IPS-NIHi11 (cell line): ENCODE measurements at places on chromosomes 2 and 18.

- DNase-seq, result no peak
Observed at GRCh38 chr18:39705362-39705761, 2139.8 kb upstream of the CELF4 start.

DNA sequence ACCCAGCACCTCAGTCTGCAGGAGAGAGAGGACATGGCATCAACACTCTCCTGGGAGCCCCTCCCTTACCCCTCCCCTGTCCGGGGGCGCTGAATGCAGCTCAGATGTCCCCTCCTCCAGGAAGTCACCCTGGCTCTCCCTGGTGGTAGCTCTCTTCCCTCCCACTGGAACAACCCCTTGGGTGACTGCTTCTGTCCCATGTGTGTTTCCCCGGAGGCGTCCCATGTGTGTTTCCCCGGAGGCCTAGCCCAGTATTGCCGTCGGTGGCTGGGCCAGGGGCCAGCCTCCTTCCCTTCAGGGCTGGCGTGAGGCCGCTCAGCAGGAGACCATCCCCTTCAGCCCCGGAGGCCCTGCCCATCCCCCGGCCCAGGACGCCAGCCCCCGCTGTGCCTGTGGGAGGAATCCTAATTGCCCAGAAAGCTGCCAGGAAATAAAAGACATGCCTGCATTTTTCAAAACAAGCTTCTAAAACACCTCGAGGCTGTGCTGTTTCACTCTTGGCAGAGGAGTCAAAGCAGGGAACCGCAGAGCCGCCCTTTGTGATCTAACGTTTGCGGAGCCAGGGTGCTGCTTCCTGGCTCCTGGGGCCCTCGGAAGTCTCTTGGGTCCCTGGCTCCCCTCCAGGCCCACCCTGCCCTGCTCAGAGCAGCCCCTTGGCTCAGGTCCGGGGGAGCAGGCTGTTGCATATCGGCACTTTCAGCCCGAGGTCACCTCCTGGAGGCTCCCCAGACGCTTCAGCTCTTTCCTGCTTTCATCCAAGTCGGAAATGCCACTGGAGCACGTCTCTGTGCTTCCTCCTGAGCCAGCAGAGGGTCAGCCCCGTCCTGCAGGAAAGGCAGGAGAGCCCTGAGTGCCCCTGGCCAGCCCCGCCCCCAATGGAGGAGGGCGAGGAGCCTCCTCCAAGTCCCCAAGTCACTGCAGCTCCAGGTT lies 11.4 kb downstream of the SNED1 start:
- DNase-seq, result peak; percentile 89

- DNase-seq, result peak; percentile 91
Observed at GRCh38 chr2:240452462-240453256, 17.2 kb downstream of the GPC1 start.

DNA sequence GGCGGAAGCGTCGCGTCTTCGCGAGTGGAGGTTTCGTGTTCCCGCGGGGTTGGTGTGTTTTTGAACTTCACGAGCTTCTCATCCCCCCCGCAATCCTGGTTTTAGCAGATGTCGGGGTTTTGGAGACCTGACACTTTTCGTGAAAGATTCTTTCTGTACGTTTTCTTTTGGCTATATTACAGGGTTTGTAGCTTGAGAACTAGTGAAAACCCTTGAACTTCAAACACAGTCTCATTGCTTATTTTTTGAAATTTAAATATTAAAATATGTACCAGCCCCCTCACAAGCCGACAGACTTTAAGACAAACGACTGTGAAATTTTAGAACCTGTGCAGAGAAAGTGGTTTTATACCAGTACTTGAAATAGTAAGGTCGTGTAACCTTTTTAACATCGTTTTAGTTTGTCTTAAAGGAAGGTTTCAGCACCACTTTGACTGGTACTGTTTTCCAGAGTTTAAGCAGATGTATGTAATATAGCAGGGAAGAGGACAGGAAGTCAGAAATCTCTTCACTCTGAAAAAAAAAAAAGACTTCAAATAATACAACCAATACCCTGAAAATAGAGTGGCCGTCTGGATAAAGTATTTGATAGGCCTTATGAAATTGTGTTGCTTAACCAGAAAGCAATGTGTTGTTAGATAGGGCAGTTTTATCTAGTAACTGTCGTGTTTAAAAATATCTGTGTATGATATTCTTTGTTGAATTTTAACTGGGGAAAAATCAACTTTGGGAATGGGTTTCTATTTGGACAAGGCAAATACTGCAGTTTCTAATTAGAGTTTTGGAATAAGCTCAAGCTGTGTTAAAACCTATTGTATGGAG lies 1.4 kb downstream of the SPATS2L start:
- DNase-seq, result no peak

DNA sequence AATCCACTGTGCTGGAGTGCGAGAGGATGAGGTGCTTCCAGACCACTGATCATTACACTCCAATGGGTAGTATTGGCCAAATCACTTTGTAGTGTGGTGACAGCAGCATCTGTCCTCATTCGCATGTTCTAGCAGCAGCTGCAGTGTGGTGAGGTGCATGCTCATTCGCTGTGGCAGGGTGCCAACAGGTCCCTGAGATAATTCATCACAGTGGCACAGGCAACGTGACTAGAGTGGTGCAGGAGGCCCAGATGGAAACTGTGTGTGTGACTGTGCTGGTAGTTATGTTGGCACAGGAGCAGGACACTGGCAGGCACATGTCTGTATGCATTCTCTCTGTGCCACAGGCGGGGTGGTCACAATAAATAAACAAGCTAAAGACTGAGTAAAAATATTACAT lies 329.5 kb upstream of the SYT4 start:
- no peak for DNase-seq

DNA sequence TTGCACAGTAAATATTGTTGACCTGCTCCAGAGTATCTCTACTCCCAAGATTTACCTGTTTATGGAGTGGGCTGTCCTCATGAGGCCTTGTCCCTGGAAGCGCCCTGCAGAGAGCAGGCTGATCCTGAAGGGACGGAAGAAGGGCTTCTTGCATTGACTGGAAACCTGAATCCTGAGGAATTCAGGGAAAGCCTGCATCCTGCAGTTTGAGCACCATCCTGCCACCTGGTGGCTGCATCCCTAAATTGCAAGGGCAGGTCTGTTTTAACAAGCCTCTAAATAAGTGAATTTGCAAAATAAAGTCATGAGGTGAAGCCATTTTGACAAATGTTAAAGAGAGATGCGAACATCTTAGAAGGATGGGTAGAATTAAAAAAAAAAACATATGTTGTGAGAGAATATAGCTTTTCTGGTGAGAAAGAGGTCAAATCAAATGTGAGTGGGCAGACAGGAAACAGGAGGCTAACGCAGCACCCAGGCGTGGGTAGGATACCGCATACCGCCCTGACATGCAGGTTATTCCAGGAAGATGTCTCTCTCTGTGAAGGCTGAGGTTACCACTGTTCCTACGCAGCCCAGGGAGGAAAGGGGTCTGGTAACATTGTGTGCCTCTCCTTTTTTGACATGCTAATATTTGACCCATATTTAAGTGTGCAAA lies 754.9 kb downstream of the RNF144A start:
- peak; percentile 78 for DNase-seq

- no peak for DNase-seq
Observed at GRCh38 chr2:69459936-69460335, 22.7 kb upstream of the NFU1 start.

GRCh38 chr2:67571785-67572718 lies 174.9 kb downstream of the ETAA1 start:
- no peak for DNase-seq

GRCh38 chr2:173874003-173874893 lies 90.9 kb downstream of the SP3 start:
- DNase-seq, result peak; percentile 41

- DNase-seq, result no peak
Observed at GRCh38 chr2:96802721-96803120, 13.3 kb upstream of the CNNM3 start.

DNA sequence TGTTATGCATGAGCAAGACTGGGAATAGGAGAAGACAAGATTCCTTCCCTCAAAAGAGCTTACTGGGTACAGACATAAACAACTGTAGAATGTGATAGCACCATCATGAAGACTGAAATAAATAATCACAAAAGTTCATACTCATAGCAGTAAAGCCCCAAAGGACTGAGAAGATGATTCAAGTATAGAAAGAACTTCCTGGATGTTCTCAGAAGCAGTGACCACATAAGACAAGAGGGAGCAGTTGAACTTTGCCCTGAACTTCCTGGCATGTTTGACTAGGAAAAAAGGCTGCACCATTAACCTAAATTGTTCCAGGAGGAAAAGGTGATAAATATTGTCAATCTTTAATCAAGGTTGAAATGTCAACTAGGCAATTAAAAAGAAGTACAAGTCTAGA lies 57.8 kb upstream of the CCDC141 start:
- DNase-seq, result no peak

DNA sequence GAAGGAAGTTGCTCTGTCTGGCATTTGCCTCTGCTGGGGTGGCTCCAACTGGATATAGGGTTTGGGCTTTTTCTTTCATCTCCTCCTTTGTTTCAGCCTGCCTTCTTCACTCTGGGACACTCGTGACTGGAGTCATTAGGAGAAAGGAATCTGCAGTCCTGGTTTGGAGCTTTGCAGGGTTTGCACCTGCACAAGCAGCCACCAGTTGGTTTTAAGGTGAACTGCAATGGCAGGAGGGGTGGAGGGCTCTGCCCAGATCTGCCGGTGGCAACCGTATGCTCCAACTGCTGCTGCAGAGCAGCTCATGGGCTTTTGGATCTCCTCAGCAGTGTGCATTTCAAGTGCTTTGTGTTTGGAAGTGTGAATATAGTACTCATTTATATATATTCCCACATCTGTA lies 131.3 kb upstream of the MGAT5 start:
- DNase-seq, result peak; percentile 53

DNA sequence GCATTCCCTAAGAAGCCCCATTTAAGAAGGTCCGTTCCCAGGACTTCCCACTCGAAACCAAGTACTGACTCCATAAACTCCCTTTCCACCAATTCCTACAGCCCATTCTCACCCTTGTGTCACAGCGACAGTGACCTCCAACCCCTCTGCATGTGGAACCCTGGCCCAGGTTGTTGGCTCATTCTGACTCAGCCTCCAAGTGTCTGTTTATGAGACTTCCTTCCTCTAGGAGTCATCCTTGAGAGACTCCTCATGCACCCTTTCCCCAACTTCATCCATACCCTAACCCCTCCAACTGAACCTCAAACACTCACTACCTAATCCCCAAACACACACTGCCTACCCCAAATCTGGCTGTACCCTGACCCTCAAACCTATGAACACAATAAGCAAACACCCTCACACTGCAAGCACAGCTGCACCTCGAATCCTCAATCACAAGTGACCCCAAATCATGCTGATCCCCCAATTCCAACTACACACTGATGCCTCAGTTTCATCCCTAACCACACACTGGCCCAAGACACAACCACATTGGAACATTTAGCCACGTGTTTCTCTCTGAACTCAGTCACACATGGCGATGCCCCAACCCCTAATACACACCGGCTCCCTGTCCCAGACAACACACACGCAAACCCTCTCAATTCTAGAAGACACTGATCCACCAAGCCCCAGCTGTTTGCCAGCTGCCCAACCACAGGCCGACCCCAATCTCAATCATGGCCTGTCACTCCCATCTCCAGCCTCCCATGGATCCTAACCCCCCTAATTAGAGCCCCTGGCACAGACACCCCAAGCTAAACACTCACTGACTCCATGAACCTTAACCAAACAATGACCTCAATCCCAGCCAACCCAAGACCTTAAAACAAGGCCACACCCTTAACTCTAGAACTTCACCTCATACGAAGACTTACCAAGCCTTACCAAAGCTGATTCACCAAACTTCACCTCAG lies 219.6 kb downstream of the CYP26B1 start:
- no peak for DNase-seq

DNA sequence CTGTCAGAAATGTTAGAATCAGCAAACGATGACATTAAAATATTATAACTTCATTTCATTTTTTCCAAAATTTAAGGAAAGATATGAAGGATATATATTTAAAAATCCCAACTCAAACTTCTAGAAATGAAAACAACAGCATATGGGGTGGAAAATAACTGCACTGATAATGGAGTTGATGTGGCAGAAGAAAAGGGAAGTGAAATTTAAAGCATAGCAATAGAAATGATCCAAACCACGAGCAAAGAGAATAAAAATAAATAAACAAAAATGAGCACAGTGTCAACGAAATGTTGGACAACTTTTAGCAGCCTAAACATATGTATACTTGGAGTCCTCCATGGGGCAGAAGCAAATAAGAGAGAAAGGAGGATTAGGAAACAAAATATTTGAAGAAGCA lies 280.2 kb downstream of the KCNJ3 start:
- no peak for DNase-seq

DNA sequence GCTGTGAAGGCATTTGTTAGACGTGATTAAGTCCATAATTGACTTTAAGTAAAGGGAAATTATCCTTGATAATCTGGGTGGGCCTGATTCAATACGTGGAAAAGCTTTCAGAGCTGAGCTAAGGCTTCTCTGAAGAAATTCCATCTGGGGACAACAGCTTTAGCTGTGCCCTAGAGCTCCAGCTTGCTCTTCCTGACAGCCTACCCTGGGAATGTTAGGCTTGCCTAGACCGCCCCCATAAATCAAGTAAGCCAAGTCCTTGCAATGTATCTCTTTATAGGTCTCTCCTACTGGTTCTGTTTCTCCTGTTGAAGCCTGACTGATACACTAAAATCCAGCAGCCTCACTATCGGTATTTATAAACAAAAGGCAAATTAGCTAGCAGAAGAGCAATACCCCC lies 160.0 kb downstream of the STK39 start:
- DNase-seq, result no peak

DNA sequence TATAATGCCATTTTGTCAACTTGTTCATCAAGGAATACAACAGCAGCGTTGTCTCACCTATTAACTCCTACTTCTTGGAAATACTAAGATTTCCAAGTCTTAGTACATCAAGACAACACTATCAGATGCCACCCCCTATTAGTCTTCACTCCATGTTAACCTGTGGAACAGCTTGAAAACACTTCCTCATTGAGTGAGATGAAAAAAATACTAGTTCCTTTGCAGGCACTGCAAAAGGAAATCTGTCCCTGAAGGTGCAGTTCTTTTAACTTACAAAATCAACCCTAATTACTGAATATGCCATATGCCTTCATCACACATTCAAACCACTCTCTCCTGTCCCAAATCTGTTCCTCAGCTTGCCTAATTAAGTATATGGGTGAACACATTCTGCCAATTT lies 4.0 kb downstream of the CWC22 start:
- DNase-seq, result no peak

- DNase-seq, result peak; percentile 58
Observed at GRCh38 chr2:218400167-218400929, 680 bp downstream of the CTDSP1 start.

GRCh38 chr2:88845772-88846661 lies 154.5 kb downstream of the RPIA start:
- no peak for DNase-seq

- DNase-seq, result no peak
Observed at GRCh38 chr2:181558371-181558770, 98.5 kb downstream of the CERKL start.

DNA sequence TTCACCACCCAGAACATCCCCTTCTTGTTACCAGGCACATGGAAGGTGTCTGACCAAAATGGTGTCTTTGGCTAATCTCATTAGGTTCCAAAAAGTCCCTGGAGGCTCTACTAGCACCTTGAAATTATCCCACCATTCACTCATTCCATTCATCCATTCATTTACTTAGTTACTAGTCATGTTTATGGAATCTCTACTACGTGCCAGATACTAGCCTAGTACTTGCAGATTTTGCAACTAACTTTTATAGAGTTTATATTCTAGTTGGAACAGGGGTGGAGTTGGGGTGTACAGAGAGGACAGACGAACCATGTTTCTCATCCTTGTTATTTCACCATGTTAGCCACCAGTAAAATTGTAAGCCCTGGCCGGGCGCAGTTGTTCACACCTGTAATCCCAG lies 4.0 kb upstream of the NOP58 start:
- no peak for DNase-seq
